Cortex of kidney (tissue), 1 donor: ENCODE measurements at places on chromosomes 13 and 19.

- DNase-seq = no peak
Observed at GRCh38 chr13:33313504-33313903, 27.9 kb upstream of the STARD13 start.

- DNase-seq = no peak
Observed at GRCh38 chr13:76976490-76976889, 15.4 kb upstream of the CLN5 start.

GRCh38 chr13:72384879-72385278 is 342.6 kb downstream of the MZT1 start:
- no peak for DNase-seq

GRCh38 chr13:114043421-114044053 is 69.7 kb upstream of the C13orf46 start:
- no peak for DNase-seq

GRCh38 chr13:45718992-45719391 is 16.9 kb downstream of the CBY2 start:
- DNase-seq = no peak

DNA sequence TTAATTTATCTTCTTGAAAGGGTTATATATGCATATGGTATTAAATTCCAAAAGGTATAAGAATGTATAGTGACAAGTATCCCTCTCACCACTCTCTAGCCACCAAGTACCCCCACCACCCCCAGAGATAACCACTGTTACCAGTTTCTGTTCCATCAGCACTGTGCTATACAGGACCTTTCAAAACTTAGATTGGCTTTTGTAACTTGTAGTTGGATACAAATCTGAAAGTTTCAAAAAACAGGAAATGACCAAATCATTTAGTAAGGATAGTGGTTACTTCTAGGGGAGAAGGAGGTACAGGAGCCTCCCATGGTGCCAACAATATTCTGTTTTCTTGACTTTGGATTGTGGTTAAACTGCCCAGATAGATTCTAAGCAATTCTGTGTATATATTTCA is 56.7 kb downstream of the AKAP11 start:
- no peak for DNase-seq

DNA sequence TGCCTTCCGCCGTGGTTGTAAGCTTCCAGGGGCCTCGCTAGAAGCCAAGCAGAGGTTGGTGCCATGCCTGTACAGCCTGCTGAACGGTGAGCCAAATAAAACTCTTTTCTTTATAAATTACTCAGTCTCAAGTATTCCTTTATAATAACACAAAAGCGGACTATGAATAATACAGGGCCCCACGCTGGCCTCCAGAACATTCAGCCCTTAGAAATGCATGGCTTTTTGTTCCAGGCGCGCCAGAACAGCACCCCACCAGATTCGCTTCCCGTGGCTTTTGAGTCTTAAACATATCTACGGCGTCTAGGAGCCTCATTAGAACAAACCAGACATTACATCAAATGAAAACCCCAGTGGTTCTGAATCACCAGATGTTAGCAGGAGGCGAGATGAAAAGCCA is 75.1 kb downstream of the SLC15A1 start:
- no peak for DNase-seq

DNA sequence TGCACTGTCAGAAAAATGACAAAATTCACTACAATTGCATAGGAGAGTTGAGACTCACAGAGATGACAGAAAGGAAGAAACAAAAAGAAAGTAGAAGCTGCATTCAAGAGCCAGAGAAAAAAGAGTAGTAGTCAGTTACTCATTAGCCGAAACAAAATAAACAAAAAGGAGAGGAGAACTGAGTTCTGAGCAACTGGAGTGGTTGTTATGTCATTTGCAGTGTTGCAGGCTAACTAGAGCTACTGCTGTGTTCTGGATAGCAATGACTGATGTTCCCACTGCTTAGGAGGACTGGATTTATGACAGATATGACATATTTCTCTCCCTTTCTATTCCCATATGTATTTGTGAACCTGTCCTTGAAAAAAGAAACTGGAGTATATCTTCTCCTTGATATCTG is 482.6 kb downstream of the RFC3 start:
- no peak for DNase-seq

DNA sequence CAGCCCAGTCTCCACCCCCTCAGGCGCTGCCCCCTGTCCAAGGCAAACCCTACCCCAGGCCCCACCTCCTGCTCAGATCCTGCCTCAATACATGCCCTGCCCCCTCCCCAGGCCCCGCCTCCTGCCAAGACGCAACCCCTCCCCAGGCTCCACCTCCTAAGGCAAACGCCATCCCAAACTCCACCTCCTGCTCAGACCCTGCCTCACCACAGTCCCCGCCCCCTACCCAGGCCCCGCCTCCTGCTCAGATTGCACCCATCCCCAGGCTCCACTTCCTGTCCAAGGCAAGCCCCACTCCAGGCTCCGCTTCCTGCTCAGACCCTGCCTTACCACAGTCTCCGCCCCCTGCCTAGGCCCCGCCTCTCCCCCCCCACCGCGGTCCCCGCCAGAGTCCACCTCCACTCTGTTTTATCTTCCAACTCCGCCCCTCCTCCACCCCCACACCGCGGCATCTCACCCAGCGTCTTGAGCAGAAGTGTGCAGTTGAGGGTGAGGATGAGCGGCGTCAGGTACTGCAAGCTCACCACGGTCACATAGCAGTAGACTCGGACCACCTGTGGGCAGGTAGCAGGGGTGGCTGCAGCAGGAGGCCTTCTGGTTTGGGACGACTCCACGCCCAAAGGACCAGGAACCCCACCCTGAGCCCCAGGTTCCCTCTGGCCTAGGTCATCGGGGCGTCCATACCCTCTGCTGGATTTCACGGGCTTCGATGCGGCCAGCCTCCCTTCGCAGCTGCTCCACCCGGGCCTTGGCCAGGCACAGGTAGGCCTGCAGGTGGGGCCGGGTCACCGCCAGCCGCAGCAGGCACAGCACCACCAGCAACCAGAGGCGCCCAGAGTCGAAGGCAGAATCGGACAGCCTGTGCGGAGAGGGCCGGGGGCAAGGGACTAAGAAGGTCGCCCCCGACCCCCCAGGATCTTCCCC is 17.7 kb downstream of the TMEM161A start:
- no peak for DNase-seq

- no peak for DNase-seq
Observed at GRCh38 chr13:51048616-51049015, 62.5 kb downstream of the C13orf42 start.

DNA sequence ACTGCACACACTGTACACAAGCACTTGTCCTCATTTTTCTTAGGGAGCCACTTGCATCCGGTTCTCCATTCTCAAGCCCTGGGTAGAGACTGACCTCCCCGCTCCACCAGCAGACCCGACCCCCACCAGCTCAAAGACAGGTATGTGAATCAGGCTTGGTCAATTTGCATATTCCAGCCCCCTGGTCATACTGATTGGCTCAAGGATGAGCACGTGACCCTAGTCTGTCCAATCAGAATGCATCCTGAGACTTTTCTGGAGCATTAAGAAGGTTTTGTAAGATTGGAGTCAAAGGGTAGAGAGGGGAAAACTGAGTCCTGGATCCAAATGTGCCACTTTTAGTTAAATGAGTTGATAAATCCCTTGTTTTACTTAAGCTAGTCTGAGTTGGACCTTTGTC is 34.1 kb downstream of the NOTCH3 start:
- DNase-seq = no peak

DNA sequence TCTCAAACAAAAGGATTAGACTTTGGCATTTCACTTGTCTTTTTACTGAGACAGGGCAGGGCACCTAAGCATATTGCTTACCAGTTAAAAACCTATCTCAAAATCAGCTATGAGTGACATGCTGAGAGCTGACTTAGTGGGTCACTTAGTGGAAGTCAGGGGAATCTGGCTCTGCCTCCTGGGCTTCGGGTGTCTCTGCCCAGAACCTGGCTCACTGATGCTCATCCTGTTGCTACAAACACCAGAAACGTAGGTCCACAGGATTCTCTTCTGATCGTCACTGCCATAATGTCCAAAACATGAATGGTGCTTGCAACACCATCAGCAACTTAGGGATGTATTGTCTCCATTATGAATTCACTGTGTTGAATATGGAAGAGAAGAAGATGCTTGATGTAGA is 276.1 kb downstream of the ITGBL1 start:
- no peak for DNase-seq

- no peak for DNase-seq
Observed at GRCh38 chr13:81664872-81665271, 1323.9 kb upstream of the SPRY2 start.
